Esophagus muscularis mucosa (tissue), 4 donors: ENCODE measurements at places on chromosomes 5 and 9. TPM values are rescaled to one million over a fixed set of nuclear protein-coding genes. Genes with fewer than 3 reads are reported as not detected.

The SPAAR gene
- total RNA-seq = 2.1 TPM

The ENHO gene
- 0.50 TPM for total RNA-seq

The PCDHB7 gene
- 2.9 TPM for total RNA-seq

The SPATA31E1 gene
- total RNA-seq = not detected

The SLC34A3 gene
- total RNA-seq = not detected

The NEURL1B gene
- total RNA-seq = 45.7 TPM

The TCF7 gene
- 1.4 TPM for total RNA-seq

The RELL2 gene
- total RNA-seq = 5.1 TPM

The PCDHGB2 gene
- 5.0 TPM for total RNA-seq

The NEUROG1 gene
- total RNA-seq = not detected

The PCDHGA7 gene
- 9.1 TPM for total RNA-seq

The ADAMTS12 gene
- total RNA-seq = 2.3 TPM

The NUTM2G gene
- not detected for total RNA-seq

The UNC5A gene
- total RNA-seq = not detected
